ENCODE measurements at places on chromosomes 12 and 14.

- no peak for DNase-seq
Measured at GRCh38 chr14:51500776-51501175, 150.9 kb upstream of the FRMD6 start.

DNA sequence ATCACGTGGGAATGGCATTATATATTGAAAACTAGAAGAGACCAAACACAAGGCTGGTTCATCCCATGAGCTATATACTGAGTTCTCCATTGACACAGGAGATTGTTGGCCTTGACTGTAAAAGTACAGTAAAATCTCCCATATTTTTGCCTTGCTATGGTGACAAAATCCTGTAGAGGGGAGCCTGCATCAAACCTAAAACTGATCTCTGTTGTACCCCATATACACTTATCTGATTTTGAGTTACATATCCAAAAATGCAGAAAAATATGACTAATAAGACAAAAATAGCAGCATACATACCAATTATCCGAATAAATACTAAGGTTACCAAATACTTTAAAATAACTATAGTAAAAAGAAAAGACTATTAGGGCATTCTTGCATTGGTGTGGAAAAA, 60.4 kb downstream of the TMTC3 start:
- DNase-seq, result no peak

GRCh38 chr12:45200491-45201043, 15.3 kb upstream of the ANO6 start:
- no peak for DNase-seq

GRCh38 chr14:103186909-103187586, 63.8 kb downstream of the TNFAIP2 start:
- DNase-seq, result no peak

- DNase-seq, result no peak
Measured at GRCh38 chr12:42935756-42936155, 346.2 kb upstream of the PRICKLE1 start.

- no peak for DNase-seq
Measured at GRCh38 chr12:109952160-109952858, 43.9 kb downstream of the GIT2 start.

- no peak for DNase-seq
Measured at GRCh38 chr12:46843811-46844210, 18.0 kb upstream of the SLC38A4 start.

- DNase-seq, result no peak
Measured at GRCh38 chr12:7694556-7695236, 879 bp downstream of the GDF3 start.
